ENCODE measurements at places on chromosomes 16 and 17.

GRCh38 chr16:86566966-86567700, 504 bp downstream of the FOXC2 start:
- H3K36me3 ChIP-seq: no peaks in the 10 kb centered on the region
- H3K27me3 ChIP-seq: peaks cover 82% of the 10 kb centered on the region
- peak; percentile 46 for DNase-seq

DNA sequence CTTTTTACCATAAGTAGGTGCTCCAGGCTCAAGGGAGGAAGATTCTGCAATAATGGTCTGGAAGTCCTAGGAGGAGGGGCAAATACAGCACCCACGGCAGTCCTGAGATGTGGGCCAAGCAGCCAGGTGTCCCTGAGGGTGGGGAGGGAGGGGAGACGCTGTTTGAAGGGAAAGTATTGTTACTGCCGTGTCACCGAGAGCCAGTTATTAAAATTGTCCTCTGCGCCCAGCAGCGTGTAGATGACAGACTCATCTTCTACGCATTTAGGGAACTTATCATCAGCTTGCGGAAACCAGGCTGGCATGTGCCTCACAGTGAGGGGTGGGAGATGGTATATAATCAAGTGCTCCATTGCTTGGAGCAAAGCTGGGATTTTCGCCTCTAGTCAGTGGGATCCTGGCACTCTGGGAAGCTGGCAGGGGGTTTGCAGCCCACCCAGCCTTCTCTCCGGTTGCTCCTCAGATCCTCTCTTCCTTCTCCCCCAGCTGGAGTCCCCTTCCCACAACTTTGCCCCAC, 104.6 kb downstream of the OR1D5 start:
- peaks cover 2% of the 10 kb centered on the region for H3K27me3 ChIP-seq
- no peak overlapping the region for H3K27ac ChIP-seq
- H3K36me3 ChIP-seq: no peaks in the 10 kb centered on the region
- no peak for DNase-seq

DNA sequence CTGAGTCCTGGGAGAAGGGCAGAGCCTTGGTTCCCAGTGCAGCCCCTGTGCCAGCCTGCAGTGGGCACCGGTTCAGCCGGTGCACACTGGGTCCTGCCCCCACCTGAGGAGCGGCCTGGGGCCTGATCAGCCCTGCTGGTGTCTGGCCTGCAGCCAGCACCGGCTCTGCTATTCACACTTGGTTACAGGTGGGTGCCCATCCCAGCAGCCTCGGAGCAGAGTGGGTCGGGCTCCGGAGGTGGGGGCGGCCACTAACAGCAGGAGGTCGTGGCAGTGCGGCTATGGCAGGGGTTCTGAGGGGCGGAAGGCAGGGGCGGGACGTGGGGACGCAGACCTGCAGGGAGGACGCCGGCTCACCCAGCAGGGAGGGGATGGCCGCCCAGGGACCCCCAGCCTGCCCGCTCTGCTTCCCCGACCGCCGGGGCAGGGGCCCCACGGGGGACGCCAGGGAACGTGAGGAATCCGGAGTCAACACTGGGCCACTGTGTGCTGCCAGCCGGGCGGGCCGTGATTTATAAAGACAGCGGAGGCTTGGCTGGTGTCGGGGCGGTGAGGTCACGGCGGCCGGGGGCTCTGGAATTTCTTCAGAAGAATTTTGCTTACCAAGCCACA, 20.3 kb downstream of the METRNL start:
- peaks cover 10% of the 10 kb centered on the region for H3K36me3 ChIP-seq
- H3K4me1 ChIP-seq: peaks cover 7% of the 10 kb centered on the region
- H3K4me3 ChIP-seq: no peak overlapping the region
- DNase-seq: peak; percentile 41
- peaks cover 32% of the 10 kb centered on the region for H3K27me3 ChIP-seq

GRCh38 chr16:82111944-82112343, 58.1 kb downstream of the MPHOSPH6 start:
- H3K36me3 ChIP-seq: no peaks in the 10 kb centered on the region
- no peak overlapping the region for H3K27ac ChIP-seq
- DNase-seq: no peak
- H3K4me1 ChIP-seq: peaks cover 8% of the 10 kb centered on the region

GRCh38 chr16:69286941-69287713, 24.0 kb upstream of the VPS4A start:
- H3K27ac ChIP-seq: peak overlapping the region; percentile 64
- no peaks in the 10 kb centered on the region for H3K27me3 ChIP-seq
- no peak overlapping the region for H3K4me3 ChIP-seq
- peaks cover 2% of the 10 kb centered on the region for H3K4me1 ChIP-seq
- peaks cover 12% of the 10 kb centered on the region for H3K36me3 ChIP-seq
- DNase-seq: peak; percentile 38
